ENCODE measurements at places on chromosomes 16 and 17.

DNA sequence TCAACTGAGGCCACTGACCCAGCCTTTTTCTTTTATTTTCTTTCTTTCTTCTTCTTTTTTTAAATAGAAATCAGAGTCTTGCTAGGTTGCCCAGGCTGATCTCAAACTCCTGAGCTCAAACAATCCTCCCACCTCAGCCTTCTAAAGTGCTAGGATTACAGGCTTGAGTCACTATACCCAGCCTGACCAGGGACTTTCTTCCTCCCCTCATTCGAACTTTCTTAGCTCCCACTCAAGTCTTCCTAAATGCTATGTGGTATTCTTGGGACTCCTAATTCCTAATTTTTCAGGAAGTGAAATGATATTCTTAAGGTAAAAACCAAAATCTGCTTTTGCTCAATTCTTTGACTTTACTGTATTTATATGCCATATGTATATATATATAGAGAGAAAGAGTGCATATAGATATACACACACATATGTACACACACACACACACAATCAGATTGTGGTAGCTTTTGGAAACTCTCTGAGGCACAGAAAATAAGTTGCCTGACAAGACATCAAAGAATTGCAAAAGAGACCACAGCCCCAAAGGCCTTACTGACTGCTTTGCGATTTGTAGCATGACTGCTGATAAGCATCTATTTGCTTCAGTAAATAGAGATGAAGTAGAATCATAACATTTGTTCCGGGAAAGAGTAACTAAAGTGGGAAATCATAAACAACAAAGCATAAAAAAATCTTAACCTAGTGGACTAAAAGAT, 9.5 kb upstream of the AMZ2 start:
- DNase-seq = no peak

DNA sequence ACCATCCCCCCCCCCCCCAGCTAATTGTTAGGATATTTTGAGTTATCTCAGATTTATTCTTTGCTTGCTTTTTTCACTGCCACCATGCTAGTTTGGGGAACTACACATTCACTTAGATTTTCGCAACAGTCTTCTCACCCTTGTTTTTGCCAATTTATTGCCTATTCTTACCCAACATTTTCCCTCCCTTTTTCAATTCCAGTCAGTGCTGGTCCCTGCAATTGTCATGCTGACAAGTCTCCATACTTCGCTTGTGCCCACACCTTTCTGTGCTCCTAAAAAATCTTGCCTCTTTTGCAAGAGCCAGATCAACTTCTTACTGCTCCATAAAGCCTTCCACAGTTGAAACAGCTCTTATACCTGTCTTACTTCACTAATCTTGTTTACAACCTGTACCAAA, 16.3 kb downstream of the TNRC6A start:
- DNase-seq = no peak

DNA sequence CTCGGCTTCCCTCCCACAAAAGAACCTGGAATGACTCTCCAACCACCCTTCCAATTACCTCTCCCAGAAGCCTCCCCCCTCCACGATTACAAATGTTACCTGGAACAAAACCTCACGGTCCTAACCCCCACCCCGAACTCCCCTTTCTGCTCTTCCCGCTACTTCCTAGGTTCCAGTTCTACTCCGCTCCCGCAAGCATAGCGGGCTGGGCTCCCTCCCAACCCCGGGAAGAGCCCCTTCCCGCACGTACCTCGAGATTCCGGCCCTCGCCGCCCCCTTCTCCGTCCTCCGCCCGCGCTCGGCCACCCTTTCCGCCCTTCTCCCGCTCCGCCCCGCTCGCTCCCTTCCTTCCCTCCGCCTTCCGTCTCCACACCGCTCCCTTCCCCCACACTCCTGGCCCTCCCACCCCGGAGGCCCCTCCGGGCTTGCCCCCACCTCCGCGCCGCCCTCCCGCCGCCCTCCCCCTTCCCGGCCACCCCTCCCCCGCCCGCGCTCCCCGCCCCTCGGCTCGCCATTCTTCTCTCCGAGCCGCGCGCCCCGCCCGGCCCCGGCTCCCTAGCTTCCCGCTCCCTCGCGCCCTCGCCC, 457 bp downstream of the CHTF8 start:
- DNase-seq = peak; percentile 66

DNA sequence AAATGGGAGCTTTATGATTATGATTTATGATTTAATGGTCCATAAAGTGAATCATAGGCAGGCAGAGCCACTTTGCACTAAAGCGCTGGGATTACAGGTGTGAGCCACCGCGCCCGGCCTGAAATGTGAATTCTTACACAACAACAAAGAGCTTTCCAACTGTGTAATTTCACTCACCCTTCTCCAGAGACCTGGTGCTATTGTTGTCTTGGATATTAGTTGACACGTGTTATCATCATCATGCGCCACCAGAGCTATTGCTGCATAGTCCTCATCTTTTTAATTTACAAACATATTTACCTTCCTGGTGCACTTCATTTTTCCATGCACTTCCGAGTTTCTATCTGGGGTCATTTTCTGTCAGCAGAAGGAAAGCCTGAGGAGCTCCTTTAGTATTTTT, 4.8 kb upstream of the UTS2R start:
- no peak for DNase-seq

- DNase-seq = no peak
Measured at GRCh38 chr16:71974068-71974818, 26.0 kb downstream of the PKD1L3 start.

GRCh38 chr16:85462714-85463611, 150.2 kb upstream of the GSE1 start:
- no peak for DNase-seq

GRCh38 chr17:53101706-53102105, 721.0 kb upstream of the KIF2B start:
- DNase-seq = no peak

DNA sequence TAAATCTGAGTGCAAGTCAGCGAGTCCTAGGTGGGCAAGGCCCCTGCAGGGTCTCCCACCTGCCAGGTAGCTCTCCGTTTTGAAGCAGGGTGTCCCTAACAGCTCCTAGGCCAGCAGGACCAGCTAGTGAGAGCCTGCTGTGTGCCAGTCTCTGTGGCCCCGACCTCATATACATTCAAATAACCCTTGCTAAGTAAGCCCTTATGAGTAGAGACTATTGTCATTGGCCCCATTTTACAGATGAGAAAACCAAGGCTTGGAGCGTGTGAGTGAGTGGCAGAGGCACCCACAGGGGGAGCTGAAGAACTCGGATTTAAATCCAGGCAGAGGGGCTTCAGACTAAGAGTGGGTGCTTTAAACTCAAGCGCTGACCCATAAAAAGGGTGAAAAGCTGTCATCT, 39.7 kb upstream of the EMP2 start:
- no peak for DNase-seq

- no peak for DNase-seq
Measured at GRCh38 chr16:13553453-13553985, 366.4 kb upstream of the ERCC4 start.

DNA sequence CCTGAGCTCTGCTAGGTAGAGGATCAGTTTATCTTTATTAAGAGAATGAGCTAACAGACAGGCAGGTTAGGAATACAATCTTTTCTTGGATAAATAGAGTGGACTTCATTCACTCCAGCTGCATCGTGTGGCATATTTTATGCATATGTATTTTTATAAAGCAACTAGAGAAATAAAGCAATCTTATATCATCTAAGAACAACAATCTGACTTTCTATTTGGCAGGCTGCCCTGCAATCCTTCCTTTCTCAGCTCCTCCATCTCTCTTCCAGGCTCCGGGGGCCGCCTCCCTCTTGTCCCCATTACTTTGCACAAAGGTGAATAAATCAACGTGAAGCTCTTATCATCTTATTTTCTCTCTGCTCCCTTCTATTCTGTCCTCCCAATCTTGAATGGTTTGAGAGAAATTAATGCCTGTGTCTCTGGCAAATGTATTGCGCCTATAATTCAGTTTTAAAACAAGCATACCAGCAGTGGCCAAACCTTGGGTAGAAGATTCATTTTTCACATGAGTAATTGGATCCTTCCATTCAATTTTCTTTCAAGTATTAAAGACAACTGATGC, 64.5 kb downstream of the HS3ST3A1 start:
- no peak for DNase-seq

GRCh38 chr16:83623892-83624291, 183.9 kb upstream of the HSBP1 start:
- no peak for DNase-seq

- no peak for DNase-seq
Measured at GRCh38 chr16:28000314-28001169, 63.0 kb downstream of the GSG1L start.

- DNase-seq = no peak
Measured at GRCh38 chr17:69058165-69058564, 2.6 kb downstream of the ABCA9 start.

DNA sequence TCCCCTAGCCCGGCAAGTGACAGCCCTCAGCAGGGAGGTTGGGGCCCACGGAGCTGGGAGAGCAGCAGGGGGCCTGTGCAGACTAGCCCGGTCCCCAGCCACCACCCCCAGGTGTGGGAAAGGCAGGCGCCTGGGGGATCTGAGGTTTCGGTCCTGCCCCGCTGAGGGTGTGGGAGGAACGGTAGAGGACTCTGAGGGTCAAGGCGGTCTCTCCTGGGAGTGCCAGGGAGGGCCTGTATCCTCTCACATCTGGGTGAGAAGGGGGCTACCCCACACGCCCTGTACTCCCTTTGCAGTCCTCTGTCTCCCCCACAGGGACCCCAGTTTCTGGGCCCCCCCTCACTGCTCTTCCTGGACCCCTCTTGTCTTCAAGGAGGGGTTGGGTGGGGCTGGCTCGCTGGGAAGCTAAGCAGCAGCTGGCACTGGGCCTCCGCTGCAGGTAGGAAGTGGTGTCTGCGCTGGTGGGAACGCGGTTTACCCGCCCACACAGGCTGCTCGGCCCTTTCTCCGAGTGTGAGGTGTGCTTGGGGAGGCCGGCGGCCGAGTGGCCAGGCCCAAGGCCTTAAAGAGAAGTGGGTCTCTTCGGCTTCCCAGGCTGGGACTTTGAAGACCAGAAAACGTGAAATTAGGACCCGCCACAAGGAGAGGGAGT, 15.4 kb downstream of the CD7 start:
- no peak for DNase-seq

DNA sequence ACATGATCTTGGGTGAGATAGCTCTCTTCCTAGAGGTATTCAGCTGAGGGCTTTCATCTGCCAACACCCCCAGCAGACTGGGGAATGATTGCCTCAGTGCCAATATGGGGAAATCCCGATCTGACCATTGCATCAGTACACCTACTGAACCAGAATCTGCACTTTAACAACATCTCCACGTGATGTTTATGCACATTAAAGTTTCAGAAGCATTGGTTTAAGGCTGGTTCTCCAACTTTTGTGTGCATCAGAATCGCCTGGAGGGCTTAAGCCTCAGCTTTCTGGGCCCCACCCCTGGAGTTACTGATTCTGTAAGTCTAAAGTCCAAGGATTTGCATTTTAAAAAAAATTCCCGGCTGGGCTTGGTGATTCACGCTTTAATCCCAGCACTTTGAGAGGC, 123.6 kb upstream of the MED13 start:
- no peak for DNase-seq

- peak; percentile 1 for DNase-seq
Measured at GRCh38 chr17:77370586-77370985, 229.8 kb downstream of the SEC14L1 start.

DNA sequence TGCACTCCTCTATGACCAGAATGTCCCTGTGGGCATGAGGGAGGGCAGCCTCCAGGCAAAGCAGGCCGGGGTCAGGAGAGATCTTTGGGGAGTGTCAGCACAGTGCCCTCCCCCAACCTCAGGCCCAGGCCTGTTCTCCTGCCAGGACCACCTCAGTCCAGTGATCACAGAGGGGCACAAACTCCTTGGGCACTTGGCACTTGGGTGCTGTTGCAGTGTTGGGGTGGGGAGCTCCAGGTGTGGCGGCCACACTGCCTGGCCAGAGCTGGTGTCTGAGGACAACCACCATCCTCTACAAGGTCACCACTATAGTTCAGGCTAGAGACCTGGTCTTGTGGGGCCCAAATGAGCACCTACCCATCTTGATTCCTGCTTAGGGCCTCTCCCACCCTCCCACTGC, 37.2 kb downstream of the SMPD3 start:
- no peak for DNase-seq

DNA sequence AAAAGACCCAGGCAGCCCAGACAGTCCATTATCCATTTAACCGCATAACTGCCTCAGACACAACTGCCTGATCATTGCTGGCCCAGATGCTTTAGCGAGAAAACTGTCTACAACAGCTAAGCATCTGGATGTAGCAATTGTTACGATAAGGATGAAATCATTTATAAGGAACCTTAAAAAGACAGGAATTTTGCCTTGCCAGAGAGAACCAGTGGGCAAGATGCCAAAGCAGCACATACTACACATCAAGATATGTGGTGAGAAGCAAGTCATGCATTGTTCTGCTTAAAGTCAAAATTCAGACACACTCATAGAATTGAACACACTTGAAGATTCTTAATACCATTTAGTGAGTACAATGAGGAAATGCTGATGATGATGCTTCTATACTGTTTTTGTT, 1525.3 kb downstream of the CDH8 start:
- DNase-seq = no peak

- DNase-seq = no peak
Measured at GRCh38 chr16:78474762-78475161, 375.3 kb downstream of the WWOX start.

- DNase-seq = no peak
Measured at GRCh38 chr16:81620796-81621195, 158.3 kb upstream of the PLCG2 start.

DNA sequence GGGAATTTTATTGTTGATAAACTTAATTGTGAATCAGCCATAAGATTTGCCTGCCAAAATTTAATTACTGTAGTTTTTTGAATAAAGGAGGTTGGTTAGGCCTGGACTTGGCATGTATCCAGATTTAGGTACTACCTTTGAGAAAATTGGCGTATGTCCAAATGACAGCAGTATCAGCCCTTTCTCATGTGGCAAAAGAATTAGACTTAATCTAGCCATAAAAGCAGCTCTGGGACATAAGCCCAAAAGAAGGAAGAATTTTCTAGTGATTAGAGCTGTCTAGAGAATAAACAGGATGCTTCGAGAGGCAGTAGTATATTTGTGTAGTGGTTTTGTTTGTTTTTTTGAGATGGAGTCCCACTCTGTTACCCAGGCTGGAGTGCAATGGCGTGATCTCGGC, 27.7 kb downstream of the PPM1E start:
- DNase-seq = no peak

- no peak for DNase-seq
Measured at GRCh38 chr17:56594320-56595107, 1.0 kb downstream of the NOG start.

GRCh38 chr17:61009663-61010062, 332.0 kb downstream of the BCAS3 start:
- DNase-seq = no peak

DNA sequence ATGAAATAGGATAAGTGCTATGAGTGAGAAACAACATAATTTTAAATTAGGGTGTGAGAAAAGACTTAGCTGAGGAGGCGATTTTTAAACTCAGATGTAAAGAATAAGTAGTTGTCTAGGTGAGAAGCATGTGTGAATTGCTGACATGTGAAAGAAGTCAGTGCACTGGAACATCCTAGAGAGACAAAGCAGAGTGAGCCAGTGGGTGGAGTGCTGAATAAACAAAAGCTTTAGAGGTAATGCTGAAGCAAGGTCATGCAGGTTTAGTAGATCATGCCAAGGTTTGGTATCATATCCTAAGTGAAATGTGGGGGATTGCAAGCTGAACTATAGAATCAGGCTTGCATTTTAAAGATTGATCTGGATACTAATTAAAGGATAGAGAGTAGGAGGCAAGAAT, 89.4 kb downstream of the KIF2B start:
- DNase-seq = no peak

- peak; percentile 41 for DNase-seq
Measured at GRCh38 chr17:82592767-82593589, 55.3 kb downstream of the WDR45B start.

All from T-helper 17 cell (primary cell).